ENCODE measurements at places on chromosomes 2 and 18.

DNA sequence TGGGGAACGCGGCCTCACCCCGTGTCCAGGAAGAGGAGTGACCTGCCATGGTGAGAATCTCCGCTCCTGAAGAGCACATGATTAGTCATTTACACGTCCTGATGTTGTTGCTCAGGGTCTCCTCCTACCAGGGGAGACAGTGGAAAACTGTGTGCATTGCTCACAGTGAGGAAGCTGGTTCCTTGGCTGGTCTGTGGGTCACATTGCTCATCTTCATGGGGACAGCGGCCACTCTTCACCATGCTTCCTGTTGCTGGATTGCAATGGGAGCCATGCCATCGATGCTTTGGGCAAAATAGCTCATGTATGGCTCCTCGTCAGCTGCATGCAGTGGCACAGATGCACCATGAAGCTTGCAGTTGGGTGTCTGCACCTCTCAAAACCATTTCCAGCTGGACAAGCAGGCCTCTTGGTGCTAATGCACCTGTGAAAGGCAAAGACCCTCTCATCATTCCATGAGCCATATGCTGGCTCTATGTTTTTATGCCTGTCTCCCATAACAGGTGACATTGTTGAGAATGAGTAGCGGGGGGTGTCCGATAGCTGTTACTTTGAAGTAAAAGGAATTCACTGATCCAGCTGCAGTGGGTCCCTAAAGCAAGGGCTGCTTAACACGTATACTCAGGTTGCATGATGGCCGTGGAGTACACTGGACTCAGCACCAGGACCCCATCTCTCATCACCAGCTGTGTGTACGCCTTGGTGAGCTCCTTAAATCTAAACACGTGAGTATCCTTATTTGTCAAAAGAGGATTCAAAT is 135.0 kb upstream of the ALKAL2 start:
- no peak for DNase-seq

- no peak for DNase-seq
Measured at GRCh38 chr2:86221066-86221684, 21.9 kb downstream of the MRPL35 start.

DNA sequence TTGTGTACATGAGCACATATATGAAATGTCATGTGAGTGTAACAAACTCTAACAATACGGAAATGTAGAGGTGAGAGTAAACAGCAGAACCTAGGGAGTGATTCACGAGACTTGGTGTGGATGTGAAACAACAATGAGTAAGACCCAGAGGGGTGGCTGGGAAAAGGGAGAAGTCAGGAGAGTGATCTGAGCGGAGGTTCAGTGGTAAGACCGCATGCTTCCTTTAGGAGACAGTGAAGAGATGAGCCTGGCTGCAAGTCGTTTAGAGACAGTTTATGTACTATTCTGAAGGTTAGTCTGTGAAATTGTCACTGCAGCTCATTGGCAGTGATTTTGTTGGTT is 150.6 kb downstream of the PRPF40A start:
- DNase-seq = no peak

DNA sequence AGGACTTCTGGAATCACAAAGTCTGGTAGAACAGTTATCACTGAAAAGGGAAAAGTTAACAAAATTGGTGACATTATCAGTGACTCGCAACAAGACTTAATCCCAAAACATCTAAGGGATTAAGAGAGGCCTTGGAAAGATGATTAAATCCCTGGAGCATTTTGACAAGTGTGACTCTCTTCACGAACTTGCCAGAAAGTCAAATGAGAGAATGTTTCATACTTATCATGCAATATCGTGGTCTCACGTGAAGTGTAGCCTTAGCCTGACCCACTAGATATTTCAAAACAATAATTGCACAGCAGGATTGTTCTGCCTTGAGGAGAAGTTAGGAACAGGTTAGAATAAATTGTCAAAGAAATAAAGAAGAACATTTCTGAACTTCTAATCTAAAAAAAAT is 104.5 kb downstream of the COL6A3 start:
- DNase-seq = no peak

DNA sequence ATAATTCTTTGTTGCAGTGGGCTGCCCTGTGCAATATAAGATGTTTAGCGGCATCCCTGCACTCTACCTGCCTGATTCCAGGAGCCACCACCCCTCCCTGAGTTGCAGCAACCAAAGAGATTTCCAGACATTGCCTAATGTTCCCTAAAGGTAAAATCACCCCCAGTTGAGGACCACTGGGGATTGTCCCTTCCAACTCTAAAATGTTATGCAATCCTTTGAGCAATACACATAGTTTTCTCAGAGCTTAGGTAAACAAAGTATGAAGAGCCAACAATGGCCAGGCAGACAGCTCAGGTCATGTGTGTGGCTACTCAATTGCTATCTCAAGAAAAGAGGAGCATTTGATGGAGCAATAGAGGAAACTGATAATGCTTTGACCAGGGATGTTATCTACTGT is 87.0 kb downstream of the XDH start:
- no peak for DNase-seq

DNA sequence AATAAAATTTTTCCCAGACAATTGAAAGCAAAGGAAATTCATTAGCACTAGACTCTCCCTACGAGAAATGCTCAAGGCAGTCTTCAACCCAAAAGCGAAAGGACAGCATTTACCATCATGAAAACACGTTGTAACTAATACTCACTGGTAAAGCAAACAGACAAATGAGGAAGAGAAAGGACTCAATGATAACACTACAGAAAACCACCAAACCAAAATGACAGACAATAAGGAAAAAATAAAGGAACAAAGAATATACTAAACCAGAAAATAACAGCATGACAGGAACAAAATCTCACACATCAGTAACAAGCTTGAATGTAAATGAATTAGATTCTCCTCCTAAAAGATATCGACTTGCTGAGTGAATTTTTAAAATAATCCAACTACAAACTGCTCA is 190.7 kb downstream of the NOL4 start:
- DNase-seq = no peak

GRCh38 chr2:51918113-51918512 is 886.2 kb upstream of the NRXN1 start:
- no peak for DNase-seq

GRCh38 chr2:11980809-11981208 is 234.4 kb downstream of the LPIN1 start:
- DNase-seq = no peak

GRCh38 chr2:29281086-29281915 is 166.1 kb downstream of the CLIP4 start:
- DNase-seq = no peak

GRCh38 chr2:189783451-189783926 is 650 bp downstream of the ORMDL1 start:
- peak; percentile 39 for DNase-seq

DNA sequence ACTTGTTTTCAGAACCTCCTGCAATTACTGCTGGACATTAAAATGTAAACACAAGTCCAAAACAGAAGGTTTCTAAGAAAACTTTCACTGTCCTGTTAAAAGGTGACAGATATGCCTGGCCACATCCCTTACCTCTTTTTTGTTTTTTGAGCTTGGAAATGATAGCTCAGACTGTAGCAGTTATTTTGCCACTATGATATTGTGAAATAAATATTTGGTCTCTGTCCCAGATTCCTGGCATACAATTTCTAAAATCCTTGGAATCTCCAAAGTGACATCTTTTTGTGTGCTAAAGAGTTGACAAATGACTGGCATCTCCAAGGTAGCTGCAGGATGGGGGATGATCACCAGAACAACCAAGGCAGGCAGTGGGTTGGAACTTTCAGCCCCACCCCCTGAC is 16.8 kb downstream of the TPGS2 start:
- no peak for DNase-seq

DNA sequence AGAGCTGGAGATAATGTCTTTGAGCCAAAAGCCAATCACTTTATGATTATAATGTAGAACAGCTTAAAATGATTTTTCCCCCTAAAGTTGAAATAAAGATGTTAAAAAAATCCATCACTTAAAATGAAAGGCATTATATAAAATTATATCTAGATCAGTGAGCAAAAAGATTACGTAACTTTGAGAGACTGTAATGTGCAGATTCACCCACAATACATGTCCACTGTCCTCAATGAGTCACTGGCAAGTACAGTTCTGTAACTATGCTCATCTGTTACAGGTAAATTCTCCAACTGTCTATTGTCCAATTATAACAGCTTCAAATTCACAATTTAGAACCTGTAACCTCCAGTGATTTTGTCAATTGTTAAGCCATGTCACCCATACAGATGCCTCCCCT is 19.0 kb downstream of the FAM161A start:
- no peak for DNase-seq

GRCh38 chr2:9665898-9666297 is 35.1 kb upstream of the YWHAQ start:
- no peak for DNase-seq

GRCh38 chr18:23136326-23137096 is 1.2 kb downstream of the CABLES1 start:
- no peak for DNase-seq

DNA sequence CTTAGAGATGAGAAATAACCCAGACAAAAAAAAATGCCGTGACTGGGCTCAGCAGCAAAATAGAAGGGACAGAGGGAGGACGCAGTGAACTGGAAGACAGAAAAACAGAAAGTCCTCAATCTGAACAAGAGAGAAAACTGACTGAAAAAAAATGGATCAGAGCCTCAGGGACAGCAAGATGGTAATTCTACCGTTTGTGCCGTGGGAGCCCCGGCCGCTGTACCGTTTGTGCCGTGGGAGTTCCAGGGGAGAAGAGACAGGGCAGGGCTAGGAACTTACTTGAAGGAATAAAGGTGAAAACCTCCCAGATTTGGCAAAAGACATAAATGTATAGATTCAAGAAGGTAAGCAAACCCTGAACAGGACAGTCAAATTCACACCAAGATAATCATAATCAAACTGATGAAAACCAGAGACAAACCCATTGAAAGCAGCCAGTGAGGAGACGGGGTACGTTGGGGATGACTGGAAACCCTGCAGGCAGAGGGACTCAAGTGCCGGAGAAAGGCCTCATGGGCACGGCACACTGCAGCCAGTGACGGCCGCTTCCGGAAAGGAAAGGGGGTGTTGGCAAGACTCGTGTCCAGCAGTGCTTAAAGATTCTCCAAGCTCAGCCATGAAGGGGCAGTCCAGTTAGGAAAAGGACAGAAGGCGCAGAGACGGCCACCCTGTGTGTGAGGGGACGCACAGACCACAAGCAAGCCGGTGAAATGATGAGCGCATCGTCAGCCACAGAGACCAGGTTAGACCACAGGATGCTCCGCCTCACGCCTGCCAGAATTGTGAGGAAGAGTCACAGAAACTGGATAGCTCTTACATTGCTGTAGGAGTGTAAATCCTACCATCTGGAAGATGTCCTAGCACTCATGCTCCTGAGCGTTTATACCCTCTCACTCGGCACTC is 40.0 kb upstream of the NFATC1 start:
- no peak for DNase-seq

GRCh38 chr2:60023256-60023985 is 530.0 kb downstream of the BCL11A start:
- DNase-seq = no peak

- no peak for DNase-seq
Measured at GRCh38 chr2:3427272-3427671, 47.8 kb downstream of the TRAPPC12 start.

- DNase-seq = no peak
Measured at GRCh38 chr2:3857576-3857975, 154.2 kb downstream of the DCDC2C start.

DNA sequence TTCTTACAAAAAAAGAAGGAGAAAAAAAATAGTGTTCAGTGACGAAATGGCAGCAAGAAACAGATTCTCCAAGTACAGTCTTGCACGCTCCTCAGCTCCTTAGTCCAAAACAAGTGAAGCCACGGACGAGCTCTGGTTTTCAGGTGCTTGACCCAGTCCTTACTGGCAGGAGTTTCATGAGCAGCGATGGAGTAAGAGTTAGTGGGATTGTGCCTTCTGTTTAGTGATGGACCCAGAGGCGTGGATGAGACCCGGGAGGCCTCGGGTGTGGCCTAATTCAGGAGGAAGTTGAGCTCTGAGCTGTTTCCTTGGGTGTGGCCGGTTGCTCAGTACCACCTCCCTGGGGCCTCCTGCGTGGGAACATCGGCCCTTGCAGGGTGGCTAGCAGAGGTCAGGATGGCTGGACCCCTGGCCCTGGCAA is 52.0 kb downstream of the KIF5C start:
- no peak for DNase-seq

DNA sequence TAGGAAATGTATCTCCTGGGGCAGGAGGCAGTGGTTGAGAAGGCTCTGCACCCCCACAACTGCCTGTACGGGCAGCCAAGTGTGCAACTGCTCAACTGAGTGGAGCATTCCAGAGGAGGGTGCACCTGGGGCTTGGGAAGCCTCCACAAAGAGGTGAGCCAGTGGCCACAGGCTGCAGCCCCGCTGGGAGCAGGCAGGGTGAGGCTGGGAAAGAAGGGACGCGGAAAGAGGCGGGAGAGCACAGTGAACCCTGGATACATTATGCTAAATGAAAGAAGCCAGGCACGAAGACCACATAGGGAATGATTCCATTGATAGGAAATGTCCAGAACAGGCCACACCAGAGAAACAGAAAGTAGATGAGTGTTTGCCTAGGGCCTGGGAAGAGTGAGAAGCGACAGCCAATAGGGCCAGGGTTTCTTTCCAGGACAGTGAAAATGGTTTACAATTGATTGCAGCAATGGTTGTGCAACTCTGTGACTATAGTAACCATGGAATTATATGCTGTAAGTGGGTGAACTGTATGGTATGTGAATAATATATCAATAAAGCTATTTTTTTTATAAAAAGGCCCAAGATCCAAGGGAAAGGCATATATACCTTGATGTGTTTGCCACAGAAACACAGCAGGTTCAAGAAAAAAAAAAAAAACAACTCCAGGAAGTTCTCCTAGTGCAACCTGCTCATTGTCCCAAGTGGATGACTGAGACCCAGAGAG is 82.4 kb downstream of the DDX1 start:
- no peak for DNase-seq

DNA sequence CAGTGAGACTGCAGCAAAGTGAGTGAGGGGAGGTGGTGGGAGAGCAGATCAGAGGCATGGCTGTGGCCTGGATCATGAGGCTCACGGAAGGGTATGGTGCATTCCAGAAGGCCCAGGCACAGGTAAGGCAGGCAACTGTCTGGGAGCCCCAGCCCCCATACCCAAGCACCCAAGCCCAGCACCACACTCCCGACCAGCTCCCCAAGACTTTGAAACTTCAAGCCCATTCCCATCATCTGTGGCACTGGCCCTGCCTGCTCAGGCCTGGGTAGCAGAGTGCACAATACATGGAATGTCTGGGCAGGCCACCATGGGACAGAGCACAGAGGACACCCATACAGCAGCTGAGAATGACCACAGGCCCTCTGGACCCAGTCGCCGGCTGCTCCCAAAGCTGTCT is 202.6 kb upstream of the ARL4C start:
- no peak for DNase-seq

DNA sequence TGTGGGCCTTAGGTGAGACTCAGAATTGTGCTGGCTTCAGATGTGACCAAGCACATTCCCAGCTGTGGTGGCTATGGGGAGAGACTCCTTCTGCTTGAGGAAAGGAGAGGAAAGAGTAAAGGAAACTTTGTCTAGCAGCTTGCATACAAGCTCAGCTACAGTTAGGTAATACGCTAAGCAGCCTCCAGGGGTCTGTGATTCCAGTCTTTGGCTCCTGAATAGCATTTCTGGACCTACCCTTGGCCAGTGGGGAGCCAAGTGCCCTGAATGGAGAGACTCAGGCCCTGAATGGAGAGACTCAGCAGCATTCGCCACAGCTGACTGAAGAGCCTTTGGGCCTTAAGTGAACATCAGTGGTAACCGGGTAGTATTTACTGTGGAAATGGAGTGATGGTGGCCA is 227.4 kb upstream of the CDH7 start:
- no peak for DNase-seq

- no peak for DNase-seq
Measured at GRCh38 chr2:55985406-55985805, 61.8 kb upstream of the EFEMP1 start.
